ENCODE measurements at places on chromosomes 3 and 15.

DNA sequence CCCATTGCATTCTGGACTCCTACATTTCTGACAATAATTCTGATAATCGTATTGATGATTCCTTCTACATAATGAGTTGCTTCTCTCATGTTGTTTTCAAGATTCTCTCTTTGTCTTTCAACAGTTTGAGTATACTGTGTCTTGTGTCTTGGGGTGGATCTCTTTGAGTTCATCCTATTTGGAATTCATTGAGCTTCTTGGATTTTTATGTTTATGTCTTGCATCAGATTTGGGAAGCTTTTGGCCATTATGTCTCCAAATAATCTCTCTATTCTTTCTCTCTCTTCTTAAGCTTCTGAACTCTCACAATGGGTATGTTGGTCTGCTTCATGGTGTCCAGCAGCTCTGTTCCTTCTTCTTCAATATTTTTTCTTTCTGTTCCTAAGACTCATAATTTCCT is 592.2 kb downstream of the FHIT start:
- DNase-seq = no peak

GRCh38 chr3:141400073-141400971 is 32.0 kb downstream of the ZBTB38 start:
- DNase-seq = no peak

DNA sequence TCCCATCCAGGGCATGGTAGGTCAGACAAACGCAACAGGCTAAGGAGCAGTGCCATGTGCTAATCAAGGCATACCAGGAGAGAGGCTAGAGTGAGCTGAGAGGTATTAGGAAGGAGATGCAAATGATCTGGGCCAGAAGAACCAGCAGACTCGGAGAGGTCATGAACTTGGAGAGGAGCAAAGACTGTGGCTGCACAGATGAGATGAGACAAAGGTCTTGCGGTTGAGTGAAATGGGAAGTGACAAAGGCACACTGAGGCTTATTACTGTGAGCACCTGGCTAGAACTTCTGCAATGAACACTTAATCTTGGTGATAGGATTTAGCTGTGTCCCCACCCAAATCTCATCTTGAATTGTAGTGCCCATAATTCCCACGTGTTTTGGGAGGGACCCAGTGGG is 380.2 kb downstream of the ULK4 start:
- no peak for DNase-seq

DNA sequence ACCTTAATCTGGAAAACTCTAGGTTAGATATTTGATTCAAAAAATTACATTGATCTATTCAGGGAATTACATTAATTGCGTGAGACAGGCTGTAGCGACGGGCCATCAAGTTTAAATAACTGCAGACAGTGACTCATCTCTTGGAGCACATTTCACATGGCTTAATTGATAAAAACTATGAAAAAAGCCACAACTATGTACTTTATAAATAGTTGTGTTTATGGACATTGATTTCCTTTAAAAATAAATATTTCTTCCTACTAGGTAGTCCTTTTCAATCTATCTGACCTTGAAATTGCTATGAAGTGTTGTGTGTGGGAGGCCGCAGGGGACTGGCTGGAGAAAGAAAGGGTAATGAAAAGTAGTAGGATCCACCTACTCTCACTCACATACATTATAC is 157.8 kb downstream of the IL1RAP start:
- peak; percentile 27 for DNase-seq

GRCh38 chr3:37773911-37774310 is 87.8 kb upstream of the CTDSPL start:
- DNase-seq = no peak

DNA sequence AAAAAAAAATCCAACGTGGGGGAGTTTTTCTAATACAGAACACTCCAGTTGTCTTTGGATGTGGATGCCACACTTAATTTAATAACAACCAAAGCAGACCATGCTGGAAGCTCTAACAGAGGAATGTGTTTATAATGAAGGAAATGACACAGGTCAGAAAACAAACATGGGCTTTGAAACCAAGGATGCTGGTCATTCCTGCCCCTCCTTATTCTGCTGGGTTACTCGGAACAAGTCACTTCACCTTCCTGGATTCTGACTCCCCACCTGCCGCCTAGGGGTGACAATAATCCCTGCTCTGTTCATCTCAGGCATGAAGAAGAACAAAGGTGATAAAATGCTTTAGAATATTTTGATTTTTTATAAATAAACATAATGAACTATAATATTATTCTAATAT is 240.9 kb upstream of the ADAMTS9 start:
- no peak for DNase-seq

- peak; percentile 93 for DNase-seq
Measured at GRCh38 chr3:52046186-52046901, 10.0 kb downstream of the DUSP7 start.

GRCh38 chr3:184982076-184982475 is 170.1 kb downstream of the VPS8 start:
- DNase-seq = no peak

DNA sequence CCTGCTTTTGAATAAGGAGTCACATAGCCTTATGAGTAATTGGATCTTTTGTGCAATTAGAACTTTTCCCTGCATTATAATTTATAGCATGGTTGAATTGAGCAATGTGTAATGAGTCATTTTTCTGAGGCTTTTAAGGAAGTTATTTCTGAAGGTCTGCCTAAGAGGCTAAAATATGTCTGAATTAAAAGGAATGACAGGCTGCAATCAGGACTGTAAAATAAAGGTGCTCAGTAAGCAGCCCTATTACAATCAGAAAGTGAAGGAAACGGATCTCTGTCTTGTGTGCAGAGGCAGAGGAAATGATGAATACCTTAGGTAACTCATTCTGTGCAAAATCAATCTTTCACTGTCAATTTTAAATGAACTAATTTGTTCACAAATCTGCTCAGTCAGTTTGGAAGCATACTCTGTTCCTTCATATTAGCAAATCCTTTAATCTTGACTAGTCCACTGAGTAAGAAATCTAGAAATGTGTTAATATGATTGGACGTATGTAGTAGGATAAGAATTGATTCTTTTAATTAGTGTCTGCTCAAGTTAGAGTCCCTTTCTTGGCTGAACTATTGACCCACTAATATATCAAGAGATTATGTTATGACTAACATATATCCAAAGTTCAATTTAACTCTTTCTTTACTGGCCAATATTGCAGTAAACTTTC is 290.1 kb downstream of the ZIC1 start:
- DNase-seq = peak; percentile 46

- no peak for DNase-seq
Measured at GRCh38 chr3:46990573-46991374, 11.3 kb downstream of the NBEAL2 start.

DNA sequence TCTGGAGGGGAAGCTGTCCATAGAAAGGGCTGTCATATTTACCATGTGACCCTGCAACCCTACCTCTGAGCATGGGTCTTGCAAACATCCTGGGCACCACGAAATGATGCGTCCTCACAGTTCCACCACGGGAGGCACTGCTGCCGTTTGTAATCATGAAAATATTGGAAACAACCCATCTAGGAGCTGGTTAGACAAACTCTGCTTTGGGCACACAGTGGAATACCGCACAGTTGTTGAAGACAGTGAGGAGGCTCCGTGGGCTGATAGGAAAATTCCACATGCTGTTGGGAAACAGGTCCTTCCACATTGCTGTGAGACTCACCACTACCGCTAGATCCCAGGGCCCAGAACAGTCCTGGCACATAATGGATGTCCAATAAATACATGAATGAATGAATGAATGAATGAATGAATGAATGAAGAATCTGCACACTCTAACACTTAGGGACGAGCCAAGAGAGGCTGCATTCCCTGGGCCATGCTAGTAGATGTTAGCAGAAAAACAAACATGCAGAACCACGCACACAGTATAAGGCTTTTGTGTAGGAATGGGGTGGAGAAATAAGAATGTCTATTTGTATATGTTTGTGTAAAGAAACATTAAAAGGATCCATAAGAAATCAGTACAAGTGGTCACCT is 40.6 kb downstream of the TPRA1 start:
- no peak for DNase-seq

DNA sequence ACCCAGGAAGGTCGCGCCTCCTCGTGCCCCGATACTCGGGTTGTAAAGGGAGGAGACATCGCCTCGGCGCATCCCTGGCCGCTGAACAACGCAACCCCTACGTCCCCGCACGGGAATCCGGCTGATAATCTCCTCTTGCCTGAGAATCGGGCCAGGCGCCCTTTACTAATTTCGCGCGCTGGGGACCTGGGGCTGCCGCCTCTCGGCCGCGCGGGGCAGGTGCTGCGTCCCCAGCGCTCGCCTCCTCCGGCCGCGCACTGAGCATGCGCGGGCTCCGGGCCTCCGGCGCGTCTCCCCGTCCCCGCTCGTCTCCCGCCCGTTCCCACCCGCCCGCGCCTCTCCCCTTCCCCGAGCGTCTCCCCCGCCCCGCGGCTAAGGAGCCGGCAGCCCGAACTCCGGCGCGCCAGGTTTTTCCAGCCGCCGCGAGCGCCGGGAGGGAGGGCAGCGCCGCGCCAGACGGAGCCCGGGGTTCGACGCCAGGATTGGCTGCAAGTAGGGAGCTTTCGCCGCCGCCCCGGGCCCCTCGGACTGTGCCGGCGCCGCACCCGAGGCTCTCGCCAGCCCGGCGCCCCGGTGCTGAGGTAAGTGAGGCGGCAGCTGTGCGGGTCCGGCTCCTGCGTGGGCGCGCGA is at the start of gene CNTN4:
CNTN4 (plus strand) TSS at position 469 of the 630 bp plus-strand sequence.
- no peak for DNase-seq

DNA sequence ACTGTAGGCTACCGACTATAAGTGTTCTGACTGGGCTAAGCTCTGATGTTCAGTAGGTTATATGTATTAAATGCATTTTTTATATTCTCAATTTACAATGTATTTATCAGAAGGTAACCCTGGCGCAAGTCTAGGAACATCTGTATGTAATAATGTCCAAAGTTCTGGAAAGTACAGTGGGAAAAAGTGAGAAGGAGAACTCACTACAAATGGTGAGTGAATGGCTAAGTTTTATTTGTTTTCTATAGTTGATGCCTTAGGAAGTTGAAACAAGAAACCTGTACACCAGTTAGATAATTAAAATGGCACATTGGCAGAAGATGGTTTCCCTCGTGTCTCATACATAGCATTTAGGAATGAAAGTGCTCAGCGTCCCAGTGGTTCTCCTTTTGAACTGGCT is 333.4 kb upstream of the THRB start:
- DNase-seq = no peak

GRCh38 chr3:71652781-71653413 is 69.4 kb upstream of the FOXP1 start:
- no peak for DNase-seq

- peak; percentile 27 for DNase-seq
Measured at GRCh38 chr15:62524848-62525247, 359.8 kb upstream of the C2CD4B start.

- DNase-seq = no peak
Measured at GRCh38 chr3:155352900-155353490, 59.5 kb upstream of the STRIT1 start.

DNA sequence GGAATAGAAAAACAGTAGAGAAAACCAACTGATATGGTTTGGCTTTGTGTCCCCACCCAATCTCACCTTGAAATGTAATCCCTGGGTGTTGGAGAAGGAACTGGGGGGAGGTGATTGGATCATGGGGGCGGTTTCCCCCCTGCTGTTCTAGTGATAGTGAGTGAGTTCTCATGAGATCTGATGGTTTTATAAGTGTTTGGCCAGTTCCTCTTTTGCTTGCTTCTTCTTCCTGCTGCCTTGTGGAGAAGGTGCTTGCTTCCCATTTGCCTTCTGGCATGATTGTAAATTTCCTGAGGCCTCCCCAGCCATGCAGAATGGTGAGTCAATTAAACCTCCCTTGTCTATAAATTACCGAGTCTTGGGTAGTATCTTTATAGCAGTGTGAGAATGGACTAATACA is 48.4 kb downstream of the EOMES start:
- no peak for DNase-seq

DNA sequence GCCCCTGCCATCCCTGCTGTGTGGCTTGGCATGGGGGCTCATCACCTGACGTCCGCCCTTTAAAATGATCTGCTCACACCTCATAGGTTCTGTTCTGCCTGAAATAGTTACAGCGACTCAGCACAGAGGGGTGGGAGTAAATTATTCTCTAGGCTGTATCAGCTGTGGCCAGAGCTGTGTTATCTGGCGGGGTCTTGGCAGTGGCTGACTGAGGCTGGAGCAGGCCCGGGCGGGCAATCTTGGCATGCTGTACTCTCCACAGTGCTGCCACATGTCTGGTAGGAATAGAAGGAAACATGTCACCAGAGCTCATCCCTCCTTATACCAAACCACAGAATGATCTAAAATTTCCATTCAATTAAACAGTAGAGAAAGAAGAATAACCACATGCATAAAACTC is 499.9 kb upstream of the LMCD1 start:
- DNase-seq = no peak

- no peak for DNase-seq
Measured at GRCh38 chr3:169404520-169404890, 259.0 kb downstream of the MECOM start.

DNA sequence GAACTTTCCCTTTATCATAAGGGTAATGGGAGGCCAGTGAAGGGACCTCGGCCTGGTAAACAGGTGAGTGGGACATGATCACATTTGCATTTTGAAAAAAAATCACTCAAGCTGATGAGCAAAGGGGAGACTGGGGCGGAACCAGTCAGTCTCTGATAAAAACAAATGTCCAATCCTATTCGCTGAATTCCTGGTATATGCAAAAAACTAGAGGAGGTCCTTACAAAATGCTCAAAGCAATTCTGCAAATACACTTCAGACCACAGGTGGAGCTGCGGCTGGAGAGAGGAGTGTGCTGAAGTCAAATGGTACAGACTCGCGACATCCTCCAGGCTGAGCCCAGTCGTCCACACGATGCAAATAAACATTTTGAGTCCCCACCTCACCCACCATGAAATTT is 166.7 kb downstream of the FOXP1 start:
- DNase-seq = no peak

DNA sequence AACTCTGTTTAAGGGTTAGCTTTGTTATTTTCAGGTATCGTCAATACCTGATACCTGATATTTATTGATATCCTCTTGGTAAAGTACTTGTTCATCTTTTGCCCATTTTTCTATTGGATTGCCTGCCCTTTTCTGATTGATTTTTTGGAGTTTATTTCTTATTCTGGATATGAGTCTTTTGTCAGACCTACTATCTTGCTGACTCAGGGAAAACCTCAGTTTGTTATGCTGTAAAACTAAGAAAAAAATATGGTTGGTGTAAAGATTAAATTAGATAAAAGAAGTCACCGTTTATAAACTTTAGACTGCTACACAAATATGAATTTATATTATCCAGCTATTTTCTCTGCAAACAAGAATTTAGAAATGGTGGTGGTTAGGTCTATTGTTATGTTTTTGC is 65.9 kb downstream of the CHRNA7 start:
- no peak for DNase-seq

- DNase-seq = no peak
Measured at GRCh38 chr3:120048355-120049041, 45.7 kb downstream of the GSK3B start.

- peak; percentile 98 for DNase-seq
Measured at GRCh38 chr15:75043509-75044257, 20.3 kb downstream of the PPCDC start.
